Activated CD4-positive, alpha-beta T cell treated with anti-CD3 and anti-CD28 coated beads, Interleukin-2, amount 50 U/mL, for 16 hours (primary cell): ENCODE measurements at places on chromosomes 12 and 14.
A peak's percentile ranks its signal among the peaks of the same experiment; 100 is the strongest.

GRCh38 chr12:2168808-2169207, 116.0 kb downstream of the CACNA1C start:
- DNase-seq, result no peak

- peak; percentile 49 for DNase-seq
These were observed at the start of gene TMEM117 for GRCh38 chr12:43835656-43836474. TSS of gene TMEM117 (plus strand) at chr12:43836081.

DNA sequence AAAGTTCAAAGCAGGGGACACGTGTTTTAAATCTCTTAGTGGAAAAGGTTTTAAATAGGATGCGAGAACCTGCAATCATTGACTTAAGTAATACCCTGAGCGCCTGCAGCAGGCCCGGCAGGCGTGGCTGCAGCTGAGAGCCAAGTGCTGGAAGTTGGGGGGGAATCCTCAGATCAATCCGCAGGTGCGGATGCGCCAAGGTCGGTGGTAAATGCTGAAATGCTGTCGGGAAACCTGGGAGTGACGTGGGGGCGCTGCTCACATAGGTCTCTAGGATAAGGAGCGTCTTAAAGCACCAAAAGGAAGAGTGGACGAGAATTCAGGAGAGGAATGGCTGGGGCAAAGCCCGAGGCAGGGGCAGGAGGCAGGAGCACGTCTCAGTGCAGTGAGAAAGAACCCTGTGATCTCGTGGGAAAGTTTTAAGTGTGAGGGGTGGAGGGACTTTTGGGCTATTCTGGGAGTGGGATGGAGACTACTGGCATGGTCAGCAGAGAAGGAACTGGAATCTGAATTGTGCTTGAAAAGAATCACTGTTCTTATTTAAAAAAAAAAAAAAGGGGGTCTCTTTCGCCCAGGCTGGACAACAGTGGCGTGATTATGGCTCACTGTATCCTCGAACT, 883 bp upstream of the CDCA4 start:
- peak; percentile 43 for DNase-seq

DNA sequence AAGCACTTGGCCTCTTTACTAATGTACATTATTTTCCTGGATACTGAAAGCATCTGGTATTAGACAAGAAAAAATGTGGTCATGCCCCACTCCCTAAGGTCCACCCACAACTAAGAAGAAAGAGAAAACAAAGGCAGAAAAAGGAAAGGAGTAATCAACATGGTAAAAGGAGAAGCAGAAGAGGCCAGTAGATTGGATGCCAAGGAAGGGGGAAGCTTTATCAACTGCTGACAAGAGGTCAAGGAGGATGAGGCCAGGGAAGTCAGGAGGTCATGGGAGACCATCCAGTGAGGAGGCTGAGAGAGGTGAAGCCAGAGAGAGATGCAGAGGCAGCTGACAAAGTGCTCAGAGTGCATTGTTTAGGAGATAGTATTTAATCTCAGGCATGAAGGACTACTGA, 383.5 kb downstream of the ZFP36L1 start:
- DNase-seq, result no peak

DNA sequence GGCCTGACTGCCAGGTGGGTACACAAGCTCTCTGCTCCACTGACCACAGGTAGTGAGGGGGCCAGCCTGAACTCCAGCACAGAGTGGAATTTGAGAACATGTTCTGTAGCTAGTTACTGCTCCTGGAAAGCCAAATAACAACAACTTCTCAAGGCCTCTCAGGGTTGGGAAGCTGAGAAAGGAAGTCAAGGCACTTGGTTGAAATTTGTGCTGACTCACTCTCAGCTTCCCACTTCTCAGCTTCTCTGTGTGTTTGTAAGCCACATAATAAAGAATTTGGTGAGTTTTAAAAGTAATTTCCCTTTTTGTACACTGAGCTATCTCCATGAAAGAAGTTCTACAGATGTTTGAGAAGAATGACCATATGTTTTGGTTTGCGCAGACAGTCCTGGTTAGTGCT, 234.9 kb downstream of the KTN1 start:
- no peak for DNase-seq

DNA sequence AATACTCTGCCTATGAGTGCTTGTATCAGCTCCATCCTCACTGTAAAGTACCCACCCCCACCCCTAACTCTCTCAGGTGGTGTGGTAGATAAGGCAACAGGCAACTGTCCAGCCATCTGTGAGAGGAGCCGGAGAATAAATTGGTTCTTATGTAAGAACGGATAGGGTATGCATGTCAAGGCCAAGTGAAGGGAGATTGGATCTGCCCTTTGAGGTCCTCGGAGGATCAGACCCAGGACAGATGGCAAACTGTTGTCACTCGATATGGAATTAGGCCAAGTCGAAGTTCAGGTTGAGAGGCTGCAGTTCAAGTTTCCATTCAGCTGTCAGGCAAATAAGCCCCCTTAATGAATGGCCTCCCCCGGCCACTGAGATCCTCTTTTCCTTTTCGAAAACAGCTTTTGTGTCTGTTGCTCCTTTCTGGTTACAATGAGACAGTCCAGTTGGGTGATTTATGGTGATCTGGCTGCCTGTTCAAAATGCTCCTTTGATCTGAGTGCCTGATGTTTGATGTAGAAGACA, 120.3 kb downstream of the VRK1 start:
- no peak for DNase-seq

GRCh38 chr12:100668945-100669536, 95.6 kb downstream of the GAS2L3 start:
- peak; percentile 61 for DNase-seq
